ENCODE measurements at places on chromosomes 1 and 21.
A peak's percentile ranks its signal among the peaks of the same experiment; 100 is the strongest.

- DNase-seq = peak; percentile 69
These were observed 572 bp upstream of the SRSF10 start for GRCh38 chr1:23980728-23981070.

GRCh38 chr1:92184632-92185031 lies 33.1 kb upstream of the C1orf146 start:
- no peak for DNase-seq

DNA sequence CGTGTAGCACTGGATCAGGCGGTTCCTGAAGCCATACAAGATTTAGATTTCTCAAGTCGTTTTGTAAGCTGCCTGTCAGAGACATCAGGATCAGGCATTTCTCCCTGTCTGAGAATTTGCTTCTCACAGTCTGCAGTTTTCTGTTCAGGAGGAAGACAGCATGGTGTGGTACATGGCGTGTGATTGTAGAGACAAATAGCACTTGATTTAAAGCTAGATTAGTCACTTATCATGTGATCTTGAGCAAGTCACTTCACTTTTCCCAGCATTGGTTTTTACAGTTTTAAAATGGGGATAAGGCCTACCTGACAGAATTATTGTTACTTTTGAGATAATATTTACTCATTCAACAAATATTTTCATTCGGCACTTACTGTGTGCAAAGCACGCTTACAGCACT lies 63.3 kb downstream of the AK4 start:
- no peak for DNase-seq

DNA sequence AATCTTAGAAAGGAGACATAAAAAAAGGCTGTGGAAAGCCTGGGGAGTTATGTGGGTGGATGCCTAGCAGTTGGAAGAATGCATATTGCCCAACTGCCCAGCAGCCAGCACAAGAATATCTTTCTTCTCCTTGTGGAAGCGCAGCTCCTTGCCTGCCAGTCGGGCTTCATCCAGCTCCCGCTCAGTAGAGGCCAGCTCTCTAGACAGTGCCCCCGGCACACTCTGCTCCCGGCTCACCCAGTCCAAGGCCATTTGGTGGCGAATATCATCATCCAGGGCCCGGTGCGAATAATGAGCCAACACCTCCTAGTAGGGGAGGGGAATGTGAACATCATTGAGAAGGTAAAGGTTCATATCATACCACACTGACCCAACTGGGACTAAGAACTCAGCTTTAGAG lies 9.0 kb upstream of the RBM8A start:
- DNase-seq = no peak

GRCh38 chr1:100720751-100721150 lies 1.2 kb downstream of the VCAM1 start:
- DNase-seq = no peak

DNA sequence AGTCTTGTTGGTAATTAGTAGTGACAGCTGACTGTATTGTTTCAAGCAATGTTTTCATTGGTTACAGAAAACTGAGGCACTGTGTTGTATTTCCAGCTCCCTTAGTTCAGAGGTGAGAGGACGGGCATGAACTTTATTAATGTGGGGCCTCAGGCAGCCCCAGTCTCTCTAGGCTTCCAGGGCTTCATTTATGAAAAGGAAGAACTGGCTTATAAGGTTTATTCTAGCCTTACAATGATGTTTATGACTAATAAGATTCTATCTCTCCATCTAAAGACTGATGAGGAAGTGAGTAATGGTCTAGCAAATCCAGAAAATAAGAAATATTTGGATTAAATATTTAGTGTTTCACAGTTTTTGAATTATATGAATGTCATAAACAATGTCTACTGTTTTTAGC lies 41.5 kb downstream of the CBS start:
- DNase-seq = no peak

DNA sequence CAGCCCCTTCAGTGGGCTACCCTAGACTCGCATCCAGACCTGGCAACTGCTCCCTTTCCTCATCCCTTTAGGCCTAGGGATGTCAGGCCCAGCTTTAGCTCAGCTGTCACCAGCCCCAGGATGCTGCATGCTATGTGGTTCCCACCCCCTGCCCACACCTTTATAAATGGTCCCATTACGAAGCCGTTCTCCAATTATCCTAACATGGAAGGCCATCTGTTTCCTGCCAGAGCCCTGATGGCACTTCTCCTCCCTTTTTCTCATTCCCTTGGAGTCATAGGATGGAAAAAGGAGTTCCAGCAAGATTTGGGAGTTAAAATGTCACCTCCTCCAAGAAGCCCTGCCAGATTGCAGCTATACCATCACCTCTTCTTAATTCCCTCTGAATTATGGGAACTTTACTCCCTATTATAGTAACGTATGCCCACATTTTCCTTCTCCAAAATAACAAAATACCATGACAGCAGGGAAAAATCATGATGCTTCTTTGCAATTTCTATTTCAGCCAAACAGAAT lies 205.0 kb upstream of the GRIK3 start:
- no peak for DNase-seq

GRCh38 chr21:42127164-42128150 lies 56.3 kb downstream of the UMODL1 start:
- no peak for DNase-seq

- DNase-seq = no peak
These were observed 7.0 kb upstream of the CD58 start for GRCh38 chr1:116577759-116578314.

GRCh38 chr21:41182547-41182946 lies 14.6 kb downstream of the BACE2 start:
- no peak for DNase-seq

- DNase-seq = no peak
These were observed 102.1 kb downstream of the XCL2 start for GRCh38 chr1:168441745-168442144.

DNA sequence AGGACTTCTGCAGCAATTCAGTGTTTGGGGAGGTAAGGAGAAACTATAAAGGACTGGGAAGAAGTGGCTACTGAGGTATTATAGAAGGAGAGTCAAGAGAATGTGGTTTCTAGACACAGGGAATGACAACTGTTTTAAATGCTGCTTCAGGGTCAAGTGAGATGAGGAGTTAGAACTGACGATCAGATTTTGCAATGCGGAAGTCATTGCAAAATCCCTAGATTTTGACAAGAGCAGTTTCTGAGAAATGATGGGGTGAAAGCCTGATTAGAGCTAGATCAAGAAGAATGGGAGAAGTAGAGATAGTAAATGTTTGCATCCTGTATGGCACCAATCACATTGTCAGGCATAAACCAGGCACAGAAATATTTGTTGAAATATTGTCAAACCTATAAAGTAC lies 4.7 kb upstream of the TSNAX start:
- no peak for DNase-seq

- no peak for DNase-seq
These were observed 299.4 kb downstream of the RYR2 start for GRCh38 chr1:237341391-237341790.

DNA sequence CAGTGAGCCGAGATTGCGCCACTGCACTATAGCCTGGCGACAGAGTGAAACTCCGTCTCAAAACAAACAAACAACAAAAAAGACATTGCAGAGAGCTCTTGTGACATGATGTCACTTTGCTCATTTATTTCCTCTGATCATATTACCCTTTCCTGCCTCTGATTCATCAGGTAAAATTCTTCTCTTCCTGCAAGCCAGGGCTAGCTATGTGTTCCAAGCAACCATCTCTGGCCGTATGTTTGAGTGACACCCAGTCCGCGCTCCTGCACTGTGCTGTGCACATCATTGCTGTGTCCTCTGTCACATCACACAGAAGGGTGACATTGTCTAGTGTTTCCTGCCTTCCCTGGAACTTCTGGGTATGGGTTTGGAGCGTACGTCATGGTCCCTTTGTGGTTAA lies 251.3 kb downstream of the PCP4 start:
- no peak for DNase-seq

DNA sequence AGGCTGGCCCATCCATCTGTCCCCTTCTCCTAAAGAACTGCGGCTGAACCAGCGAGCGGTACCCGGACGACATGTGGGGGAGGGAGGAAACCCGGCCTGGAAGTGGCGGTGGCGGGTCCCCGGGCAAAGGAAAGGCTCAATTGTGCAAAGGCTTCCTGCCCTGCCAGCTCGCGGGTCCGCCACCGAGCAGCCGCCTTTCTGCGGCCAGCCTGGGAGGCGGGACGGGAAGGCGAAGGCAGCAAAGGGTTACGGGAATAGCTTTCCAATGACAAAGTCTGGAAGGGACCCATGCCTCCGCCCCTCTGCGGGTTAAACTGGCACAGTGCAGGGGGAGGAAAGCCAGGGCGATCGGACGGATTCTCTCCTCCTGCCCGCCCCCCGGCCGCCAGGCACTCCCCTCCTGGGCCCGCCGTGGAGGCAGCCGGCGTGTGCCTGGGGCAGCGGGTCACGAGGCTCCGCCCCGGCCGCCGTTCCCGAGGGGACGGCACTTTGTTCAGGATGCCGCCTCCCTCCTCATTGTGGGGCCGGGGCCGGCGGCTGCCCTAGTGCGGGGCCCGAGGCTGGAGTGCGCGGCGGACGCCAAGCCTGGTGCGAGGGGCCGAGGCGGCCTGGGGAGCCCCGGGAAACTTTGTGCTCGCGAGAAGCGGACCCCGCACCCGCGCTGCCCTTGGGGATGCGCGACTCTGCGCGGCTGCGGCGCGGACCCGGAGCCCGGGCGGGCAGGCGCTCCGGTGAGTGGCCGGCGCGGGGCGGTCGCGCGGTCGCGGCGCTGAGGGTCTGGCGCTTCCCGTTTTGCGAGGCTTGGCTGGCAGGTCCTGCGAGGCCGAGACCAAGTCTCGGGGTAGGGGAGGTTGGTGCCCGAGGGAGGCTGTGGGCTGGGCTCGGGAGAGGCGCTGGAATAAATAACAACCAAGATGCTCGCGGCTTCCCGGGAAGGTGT lies at the start of gene NAV1:
Gene NAV1, plus strand, starts transcription at position 516 of the 940 bp plus-strand sequence. CDS start 83,758 bp downstream, outside the sequence.
- peak; percentile 10 for DNase-seq

DNA sequence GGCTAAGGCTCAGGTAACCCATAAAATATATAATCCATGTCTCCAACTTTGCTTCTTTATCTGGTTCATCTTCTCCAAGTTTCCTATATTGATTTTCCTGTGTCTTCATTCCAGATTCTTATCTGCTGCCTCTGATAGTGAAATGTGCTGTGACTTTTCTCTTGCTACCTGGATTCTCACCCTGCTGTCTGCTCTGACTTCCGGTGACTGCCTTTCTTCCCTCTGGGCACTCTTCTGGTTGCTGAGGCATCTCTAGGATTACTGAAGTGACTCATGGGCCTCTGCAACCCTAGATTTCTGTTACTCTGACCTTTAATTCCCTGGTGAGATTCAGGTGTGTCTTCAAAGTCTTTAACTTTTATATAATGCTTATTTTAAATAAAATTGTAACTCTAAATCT lies 46.9 kb downstream of the GIPC2 start:
- DNase-seq = no peak

DNA sequence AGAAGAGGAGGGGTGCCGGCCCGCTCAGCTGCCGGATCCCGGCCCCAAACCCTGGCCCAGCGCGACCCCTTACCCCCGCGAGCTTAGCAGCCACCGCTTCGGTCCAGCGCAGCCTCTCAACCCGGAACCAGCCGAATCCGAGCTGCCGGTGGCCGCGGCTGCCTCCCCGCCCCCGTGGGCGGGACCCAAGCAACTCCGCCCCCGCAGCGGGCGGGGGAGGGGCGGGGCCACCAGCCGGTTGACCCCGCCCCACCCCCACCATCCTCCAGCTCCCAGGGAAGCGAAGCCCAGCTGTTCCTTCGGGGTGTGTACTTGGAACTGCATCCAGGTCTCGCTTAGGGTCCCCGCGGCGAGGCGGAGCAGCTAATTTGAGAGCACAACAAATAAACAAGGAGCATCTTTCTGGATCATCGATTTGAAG lies at the start of gene TRIM62:
Gene TRIM62, minus strand, starts transcription at position 123 of the 421 bp plus-strand sequence. CDS start 611 bp downstream, outside the sequence.
- peak; percentile 82 for DNase-seq

DNA sequence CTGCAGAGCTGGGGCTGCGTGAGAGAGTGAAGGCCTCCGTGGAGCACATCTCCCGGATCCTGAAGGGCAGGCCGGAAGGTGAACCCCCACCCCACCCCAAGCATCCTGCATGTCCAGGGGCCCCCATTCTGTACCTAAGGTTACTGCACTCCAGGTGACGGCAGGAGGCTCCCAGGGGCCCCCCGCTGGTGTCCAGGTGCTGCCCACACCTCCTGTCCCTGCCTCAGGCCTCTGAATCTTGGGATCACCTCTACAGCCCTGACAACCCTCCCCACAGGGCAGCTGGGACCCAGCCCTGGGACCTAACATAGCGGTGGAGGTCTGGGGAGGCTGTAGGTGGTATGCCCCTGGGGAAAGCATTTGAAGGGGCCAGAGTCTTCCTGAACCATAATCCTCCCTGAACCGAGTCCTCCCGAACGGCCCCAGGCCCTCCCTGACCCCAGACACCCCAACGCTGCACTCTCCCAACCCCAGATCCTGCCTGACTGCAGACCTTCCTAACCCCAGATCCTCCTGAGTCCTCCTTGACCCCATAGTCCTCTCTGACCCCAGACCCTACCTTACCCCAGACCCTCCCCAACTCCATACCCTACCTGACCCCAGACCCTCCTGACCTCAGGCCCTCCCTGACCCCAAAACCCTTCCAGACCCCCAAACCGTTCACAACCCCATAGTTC lies 33.5 kb downstream of the TRIM11 start:
- DNase-seq = no peak

DNA sequence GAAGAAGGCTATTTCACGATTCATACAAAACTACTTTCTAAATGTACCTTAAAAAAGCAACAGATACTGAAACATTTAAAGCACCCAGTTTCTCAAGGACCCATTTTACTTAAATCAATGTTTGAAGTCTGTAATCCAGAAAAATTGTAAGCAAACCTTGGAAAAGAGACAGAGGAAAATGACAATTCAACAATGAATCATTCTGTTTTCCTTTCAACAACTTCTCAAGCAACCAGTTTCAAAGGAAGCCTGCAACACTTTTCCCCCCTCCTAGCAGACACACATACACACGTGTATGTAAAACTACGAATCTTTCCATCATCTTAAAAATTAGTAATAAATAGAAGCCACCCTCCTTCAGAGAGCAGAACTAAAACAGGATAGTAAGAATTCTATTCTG lies 1.2 kb downstream of the RERE start:
- DNase-seq = no peak

DNA sequence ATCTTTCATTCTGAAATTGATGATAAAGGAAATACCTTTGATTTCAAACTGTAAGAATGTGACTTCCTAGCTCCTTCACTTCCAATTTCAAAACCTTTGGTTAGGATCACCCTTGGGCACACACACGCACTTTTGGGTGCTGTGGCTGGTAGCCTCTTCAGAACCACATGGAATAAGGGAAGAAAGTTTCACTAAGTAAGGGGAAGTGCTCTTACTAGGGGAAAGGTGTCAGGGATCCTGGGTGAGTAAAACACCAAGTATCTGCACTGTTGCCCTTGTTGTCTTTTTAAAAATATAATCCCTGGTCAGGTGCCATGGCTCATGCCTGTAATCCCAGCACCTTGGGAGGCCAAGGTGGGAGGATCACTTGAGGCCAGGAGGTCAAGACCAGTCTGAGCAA lies 132.4 kb downstream of the SDCCAG8 start:
- no peak for DNase-seq
